ENCODE measurements at places on chromosomes 1 and 21.

DNA sequence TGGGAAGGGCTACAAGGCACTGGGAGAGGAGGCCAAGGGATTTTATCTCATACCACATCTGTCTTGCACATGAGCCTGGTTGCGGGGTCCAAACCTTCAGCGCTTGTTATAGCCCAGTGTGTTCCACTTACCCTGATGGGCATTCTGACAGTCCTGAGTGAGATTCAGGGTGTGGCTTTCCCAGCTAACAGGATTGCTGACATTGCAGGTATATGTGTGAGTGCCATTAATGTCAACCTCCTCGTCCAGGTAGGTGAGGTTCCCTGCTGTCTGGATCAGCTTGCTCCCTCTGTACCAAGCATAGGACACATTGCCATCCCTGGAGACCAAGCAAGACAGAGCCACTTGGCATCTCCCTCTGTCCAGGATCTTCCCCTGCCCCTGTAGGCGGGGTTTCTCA, 21.6 kb downstream of the CD244 start:
- no peak for DNase-seq

GRCh38 chr1:96748078-96748477, 26.5 kb downstream of the PTBP2 start:
- DNase-seq: no peak

GRCh38 chr1:205600085-205600484, 31.7 kb downstream of the ELK4 start:
- no peak for DNase-seq

DNA sequence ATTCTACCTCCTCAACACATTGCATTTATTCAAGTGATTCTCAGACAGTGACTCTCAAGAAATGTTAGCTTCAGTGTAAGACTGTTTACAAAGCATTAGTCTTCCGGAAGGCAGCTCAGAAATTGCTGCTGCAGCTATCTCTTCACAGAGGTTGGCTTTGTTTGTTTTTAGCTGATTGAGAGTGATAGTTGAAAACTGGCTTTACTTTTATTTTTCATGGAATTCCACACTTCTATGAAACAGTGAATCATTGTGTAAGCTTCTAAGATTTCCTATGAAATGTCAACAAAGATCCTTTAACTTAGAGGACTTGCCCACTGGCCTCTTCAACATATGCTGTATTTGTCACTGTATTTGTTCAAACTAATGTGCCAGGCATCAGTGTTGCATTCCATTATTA, 121.3 kb downstream of the TNNI3K start:
- no peak for DNase-seq

DNA sequence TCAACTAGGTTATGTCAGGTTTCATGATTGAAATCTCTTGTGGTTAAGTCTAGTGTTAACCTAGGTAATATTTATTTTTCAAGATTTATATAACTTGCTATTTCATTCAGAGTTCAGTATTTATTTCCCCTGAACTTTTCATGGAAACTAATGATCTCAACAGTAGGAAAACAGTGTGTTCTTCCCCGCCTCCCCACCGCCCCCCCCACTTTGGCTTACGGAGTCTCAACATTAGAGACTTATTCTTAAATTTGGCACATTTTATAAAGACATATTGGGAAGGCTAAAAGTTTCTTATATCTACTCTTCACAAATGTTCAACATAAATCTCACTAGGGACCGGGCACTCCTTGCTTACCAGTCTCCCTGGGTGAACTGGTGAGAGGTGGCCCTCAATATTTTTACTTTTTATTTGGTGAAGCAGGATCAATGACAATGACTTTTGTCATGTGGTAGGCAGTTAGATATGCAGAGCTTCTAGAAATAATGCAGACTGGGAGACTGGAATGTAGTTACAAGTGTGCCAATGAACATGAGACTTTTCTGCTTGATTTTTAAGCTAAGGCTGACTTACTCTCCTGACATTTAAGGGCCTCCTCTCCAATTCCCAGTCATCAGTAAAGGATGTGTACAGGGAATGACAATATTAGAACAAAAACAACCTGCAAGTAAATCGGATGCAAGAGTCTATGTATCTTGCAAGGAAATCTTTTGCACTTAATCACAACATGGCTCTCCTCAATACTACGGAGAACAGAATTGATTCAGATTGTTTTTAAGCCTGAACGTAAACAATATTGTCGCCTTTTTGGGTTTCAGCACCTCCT, 1.7 kb upstream of the MAN1A2 start:
- DNase-seq: no peak

GRCh38 chr1:18953731-18954231, 2.7 kb downstream of the IFFO2 start:
- DNase-seq: no peak

DNA sequence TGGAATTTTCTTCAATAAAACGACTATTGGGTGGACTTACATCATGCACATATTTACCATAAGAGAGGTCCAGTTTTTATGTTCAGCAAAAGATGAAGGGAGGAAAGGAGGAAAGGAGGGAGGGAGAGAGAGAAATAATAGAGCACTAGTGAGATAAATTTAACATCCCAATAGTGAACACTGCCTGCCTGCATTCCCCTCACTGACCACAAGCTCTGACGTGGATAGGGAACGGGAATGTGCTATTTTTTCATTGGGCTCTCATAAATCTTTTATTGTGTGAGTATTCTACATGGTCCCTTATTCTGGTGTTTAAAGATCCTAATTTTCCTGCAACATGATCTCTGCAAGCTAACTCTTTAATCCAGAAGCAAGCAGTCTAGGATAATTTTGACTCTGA, 82.1 kb downstream of the TTC3 start:
- no peak for DNase-seq

GRCh38 chr1:10980094-10980577, 32.3 kb upstream of the TARDBP start:
- DNase-seq: no peak

DNA sequence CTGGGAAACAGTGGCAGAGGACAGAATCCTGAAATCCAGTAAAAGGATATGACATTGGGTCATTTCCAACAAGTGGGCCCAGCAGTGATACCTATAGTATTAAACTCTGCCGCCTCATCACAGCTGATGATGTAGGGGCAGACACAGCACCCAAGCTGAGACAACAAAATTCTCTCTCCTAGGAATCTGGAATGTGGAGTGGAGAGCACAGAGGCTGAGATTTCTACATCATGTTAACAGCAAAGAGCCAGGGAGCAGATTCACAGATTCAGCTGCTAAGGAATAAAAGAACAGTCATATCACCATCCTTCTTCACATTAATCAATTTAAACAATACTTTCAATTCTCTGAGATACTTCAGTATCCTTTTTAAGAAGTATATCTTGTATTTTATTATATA, 61.9 kb downstream of the CRP start:
- DNase-seq: no peak
